CMK (cell line): ENCODE measurements at places on chromosomes 4 and X.

DNA sequence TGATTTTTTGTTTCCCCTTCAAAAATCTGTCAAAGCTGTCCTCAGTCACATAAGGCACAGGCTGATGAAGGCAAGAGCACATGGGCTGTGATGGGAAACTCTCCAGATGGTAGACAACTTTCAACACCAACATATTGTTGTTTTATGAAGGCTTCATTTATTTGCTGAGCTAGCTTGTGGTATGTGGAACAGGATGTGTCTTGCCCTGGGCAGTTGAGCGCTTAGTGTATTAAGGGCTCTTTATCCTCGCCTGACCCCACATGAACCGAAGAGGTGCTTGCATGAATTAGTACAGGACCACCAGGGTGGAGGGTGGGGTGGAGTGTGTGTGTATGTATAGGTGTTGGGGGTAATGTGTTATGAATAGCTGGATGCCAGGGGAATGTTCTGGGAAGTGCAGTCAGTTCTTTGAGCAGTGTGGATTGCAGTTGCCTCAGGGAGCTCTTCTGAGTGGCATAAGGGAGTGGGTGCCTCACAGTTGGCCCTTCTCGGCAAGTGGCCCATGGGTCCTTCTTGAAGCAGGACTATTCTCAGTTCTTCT, 103.1 kb downstream of the PHEX start:
- DNase-seq, result no peak

GRCh38 chr4:174010547-174010946, 272.9 kb downstream of the FBXO8 start:
- no peak for DNase-seq

- DNase-seq, result no peak
These were observed 204.1 kb upstream of the CENPE start for GRCh38 chr4:103402198-103402597.

- no peak for DNase-seq
These were observed 85.5 kb upstream of the IQCM start for GRCh38 chr4:149901128-149901527.

DNA sequence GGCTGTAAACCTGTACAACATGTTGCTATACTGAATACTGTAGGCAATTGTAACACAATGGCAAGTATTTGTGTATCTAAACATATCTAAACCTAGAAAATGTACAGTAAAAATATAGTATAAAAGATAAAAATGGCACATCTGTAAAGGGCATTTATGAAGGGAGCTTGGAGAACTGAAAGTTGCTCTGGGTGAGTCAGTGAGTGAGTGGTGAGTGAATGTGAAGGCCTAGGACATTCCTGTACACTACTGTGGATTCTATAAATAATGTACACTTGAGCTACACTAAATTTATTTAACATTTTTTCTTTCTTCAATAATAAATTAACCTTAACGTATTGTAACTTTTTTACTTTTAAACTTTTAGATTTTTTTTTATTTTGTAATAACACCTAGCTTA, 5.0 kb upstream of the SHROOM4 start:
- DNase-seq, result no peak

DNA sequence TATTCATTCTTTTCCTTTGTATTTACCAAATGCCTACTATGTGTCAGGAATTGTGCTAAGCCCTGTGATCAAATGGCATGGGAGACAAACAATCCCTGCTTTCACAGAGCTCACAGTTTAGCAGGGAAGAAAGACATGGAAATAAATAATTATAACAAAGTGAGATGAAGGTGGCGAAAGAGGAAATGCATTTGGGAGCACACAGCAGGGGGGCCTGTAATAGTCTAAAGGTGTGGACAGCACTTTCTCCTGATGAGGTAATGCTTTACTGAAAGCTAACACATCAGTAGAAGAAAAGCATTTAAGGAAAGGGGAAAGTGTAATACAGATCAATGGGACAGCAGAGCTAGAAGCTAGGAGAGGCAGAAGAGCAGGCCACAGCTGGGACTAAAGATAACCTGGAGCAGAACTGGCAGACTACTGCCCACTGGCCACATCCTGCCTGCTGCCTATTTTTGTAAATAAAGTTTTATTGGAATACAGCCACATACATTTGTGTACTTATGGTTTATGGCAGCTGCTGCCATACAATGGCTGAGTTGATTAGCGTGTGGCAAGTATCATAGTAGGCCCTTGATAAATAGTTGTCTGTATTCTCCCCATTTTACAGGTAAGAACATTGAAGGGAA, 67.1 kb upstream of the TAPT1 start:
- peak; percentile 20 for DNase-seq

DNA sequence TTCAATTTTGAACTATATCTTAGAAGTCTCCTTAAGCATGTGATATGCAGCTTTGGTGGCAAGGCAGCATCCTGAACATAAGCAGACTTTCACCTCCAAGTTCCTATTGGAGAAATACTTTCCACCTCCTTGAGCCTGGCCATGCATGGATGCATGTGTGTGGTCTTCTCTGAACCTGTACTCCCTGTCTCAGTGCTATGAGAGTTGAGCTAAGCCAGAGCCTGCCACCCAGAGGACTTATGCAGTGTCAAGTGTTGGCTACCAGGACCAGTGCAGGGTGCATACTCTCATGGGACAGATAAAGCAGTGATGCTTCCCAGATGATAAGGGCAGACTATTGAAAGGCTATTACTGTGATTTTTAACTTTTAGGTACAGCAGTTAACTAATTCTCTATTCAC, 105.6 kb downstream of the TSPAN7 start:
- DNase-seq, result no peak

DNA sequence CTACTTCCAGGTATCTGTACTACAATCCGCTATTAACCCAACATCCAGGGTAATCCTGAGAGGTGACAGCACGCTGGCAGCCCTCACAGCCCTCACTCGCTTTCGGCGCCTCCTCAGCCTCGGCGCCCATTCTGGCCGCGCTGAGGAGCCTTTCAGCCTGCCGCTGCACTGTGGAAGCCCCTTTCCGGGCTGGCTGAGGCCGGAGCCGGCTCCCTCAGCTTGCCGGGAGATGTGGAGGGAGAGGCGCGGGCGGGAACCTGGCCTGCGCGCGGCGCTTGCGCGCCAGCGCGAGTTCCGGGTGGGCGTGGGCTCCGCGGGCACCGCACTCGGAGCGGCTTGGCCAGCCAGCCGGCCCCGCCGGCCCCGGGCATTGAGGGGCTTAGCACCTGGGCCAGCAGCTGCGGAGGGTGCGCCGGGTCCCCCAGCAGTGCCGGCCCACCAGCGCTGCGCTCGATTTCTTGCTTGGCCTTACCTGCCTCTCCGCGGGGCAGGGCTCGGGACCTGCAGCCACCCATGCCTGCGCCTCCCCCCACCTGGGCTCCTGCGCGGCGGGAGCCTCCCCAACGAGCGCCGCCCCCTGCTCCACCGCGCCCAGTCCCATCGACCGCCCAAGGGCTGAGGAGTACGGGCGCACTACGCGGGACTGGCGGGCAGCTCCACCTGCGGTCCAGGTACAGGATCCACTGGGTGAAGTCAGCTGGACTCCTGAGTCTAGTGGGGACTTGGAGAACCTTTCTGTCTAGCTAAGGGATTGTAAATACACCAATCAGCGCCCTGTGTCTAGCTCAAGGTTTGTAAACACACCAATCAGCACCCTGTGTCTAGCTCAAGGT, 87.3 kb downstream of the PRSS12 start:
- DNase-seq, result no peak

DNA sequence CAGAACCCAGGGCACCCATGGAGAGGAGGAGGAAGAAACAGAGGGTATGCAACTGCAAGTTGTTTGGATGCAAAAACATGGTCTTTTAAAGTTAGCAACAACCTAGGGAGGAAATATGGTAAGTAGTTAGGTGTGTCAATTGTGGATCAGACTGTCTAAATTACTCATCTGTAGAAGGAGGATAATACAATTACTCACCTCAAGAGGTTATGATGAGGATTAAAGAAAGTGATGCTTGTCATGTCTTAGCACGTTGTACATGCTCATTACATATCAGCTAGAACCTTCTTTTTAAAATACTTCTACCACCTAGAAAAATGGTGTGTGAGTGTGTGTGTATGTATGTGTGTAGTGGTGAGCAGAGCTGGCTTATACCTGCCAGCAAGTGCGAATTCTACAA, 2.3 kb upstream of the C1QTNF7 start:
- no peak for DNase-seq

GRCh38 chr4:42995343-42995944, 102.9 kb downstream of the GRXCR1 start:
- no peak for DNase-seq

- DNase-seq, result no peak
These were observed 11.7 kb upstream of the PRPS2 start for GRCh38 chrX:12779534-12779933.

GRCh38 chrX:18537524-18537923, 112.1 kb downstream of the CDKL5 start:
- DNase-seq, result no peak

DNA sequence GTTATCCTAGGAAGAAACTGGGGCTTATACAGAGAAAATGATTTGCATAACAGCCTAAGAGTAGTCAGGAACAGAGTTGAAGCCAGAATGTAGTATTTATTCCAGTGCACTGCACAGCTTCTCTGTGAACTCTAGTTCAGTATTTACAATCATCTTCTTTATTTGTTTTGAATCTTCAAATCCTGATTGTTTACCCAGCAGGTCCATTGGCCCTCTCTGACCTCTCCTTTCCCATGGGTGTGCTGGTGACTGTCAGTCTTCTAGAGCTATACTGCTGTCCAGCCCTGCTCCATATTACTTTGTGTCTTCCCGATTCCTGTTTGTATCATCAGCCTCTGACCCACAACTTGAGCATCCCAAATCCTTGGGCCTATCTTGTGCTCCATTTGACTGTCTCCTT, 301.9 kb upstream of the HS3ST1 start:
- DNase-seq, result no peak

DNA sequence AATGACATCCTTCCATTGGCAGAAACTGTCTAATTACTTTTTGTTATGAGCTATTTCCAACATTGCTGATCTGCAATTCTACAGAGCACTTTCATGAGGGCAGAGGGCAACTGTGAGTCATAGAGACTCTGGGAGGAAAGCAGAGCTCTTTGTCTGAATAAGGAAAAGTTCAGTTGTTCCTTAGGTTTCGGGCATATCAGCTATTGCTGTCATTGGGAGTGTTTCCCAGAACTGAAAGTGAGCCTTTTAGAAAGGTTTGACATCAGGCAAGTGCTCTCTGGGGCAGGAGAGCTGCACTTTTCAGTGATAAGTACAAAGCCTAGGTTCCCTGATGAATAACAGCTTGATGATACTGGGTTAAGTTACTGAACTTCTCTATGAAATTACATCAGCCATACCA, 119.2 kb upstream of the EDNRA start:
- DNase-seq, result no peak

DNA sequence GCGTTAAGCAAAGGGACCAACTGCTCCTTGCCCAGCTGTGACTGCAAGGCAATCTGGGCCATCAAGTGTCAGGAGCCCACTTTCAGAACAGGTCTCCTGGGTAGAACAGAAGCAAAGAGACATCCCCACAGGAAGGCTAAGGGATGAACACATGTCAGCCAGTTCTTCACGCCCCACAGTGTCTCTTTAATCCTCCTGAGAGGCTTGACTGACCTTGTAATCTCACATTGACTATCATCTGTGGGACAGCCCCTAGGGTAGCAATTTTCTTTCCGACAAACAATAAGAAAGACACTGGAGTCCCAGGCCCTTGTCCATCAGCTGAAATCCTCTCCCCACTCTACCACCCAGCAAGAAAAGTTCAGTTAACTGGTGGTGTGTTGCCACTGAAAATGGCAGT, 1.0 kb downstream of the CHRDL1 start:
- no peak for DNase-seq

- DNase-seq, result no peak
These were observed 294.1 kb downstream of the STIM2 start for GRCh38 chr4:27154706-27155105.

DNA sequence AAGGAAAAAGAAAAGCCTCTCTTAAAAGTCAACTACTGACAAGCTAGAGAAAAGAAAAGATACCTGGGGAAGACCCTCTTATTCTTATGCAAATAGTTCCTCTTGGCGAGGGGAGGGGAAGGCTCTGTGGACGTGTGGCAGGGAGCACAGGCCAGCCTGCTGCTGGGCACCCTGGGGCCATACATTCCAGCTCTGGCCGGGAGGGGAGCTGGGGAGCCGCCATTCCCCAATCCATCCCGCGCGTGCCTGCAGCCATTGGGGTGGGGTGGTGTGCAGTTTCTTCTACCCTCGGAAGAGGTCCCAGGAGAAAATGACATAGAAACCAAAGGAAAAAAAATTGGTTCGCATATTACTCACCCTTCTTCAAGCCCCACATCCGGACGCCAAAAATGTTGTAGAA, 1496.4 kb downstream of the RPA4 start:
- no peak for DNase-seq

DNA sequence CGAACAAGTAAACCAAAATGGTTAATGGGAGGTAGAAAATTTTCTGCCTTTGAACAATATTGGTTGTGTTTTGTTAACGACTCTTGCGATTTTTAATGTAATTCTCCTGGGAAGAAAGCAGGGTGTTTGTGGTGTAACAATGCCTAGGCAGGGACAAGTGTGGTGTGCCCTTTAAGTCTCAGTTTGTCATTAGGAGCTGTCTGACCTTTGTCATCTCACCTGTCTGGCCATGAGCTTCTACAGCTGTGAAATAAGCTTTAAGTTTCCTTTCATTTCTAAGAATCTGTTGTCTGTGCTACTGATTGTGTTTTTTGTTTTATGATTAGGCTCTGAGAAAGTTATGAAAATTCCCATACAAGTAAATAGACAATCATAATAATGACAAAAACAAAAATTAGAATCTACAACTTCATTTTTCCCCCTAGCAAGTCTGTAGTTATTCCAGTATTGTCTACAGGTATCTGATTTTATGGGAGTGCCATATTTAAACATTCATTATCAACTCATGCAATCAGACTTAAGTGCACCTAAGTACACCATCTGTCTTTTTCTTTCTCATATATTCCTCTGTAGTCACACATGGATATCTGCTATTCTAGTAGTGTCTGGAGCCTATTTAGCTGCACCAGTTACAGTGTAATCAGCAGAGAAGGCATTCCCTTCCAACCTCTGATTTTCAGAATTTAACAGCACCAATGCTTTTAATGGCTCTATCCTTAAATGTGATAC, 203.5 kb downstream of the PPARGC1A start:
- no peak for DNase-seq

- DNase-seq, result no peak
These were observed 39.2 kb downstream of the SERPINA7 start for GRCh38 chrX:105999294-105999693.

GRCh38 chr4:52883183-52883621, 21.1 kb downstream of the RASL11B start:
- DNase-seq, result no peak

DNA sequence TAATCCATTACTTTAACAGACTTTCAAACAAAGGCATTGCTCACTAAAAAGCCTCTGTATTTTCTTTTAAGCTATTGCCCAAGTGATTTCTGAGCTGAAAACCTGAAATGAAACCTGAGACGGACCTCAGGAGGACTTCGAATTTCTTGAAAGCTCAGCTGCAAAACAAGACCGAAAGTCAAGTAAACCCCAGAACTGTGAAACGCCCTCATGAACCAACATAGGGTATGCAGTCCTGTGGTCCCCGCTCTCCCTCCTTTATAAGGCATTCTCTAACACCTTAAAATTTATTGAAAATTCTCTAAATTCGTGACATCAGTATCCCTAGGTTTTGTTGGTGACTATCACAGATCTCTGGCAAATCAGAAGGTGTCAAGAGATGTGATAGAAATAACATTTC, 91.8 kb downstream of the SHISA3 start:
- DNase-seq, result no peak
